ENCODE measurements at places on chromosomes 4 and X.

DNA sequence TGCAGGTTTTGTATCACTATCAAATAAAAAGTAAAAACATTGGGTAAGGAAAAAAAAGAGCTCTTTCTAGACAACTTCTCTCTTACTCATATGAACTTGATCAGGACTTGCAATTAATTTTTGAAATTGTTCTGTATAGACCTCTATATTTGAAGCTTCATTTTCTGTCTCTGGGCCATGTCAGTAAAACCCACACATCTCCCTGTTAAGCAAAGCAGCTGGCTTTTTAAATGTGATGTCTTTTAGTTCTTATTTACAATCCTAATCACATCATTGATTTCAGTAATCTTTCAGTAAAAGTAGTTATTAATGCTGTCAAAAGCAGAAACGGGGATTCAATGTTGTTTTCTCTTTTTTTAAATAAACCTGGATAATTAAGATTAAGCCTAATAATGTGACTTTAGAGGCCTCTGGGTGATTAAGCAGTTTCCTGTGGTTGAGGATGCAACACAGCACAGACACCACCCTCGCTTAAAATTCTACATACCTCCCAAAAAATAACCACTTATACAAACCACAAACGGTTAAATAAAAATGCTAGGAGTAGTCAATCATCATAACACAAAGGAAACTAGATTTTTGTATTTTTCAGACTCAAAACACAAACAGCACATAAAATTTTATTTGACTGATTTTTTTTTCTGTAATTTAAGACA, 5.2 kb upstream of the PCDH10 start:
- no peak for DNase-seq

- no peak for DNase-seq
Measured at GRCh38 chrX:18885328-18886004, 98.4 kb downstream of the PHKA2 start.

DNA sequence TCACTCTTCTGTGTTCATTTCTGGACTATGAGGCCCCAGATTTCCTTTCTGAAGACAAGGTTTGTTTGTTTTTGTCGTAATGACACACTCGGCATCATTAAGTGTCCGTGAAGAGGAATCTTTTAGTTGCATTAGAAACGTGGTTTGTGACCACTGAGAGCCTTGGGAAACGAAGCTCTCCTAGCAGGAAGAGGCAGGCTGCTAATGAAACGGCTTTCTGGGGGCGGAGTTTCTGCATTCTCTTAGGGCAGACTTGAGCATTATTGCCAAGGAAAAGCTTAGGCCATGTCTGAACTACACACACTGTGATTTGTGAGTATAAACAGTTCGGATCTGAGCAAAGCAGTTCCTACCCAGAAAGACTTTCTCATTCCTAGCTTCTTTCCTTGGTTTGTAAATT, 64.0 kb downstream of the SOX3 start:
- no peak for DNase-seq

- DNase-seq, result no peak
Measured at GRCh38 chr4:24032371-24032989, 142.6 kb upstream of the PPARGC1A start.

All from NCI-H2227 treated with DMSO at 0.1 percent for 48 hours (cell line).